ENCODE measurements at places on chromosomes 11 and 22.

- no peak for DNase-seq
Measured at GRCh38 chr11:86180423-86180822, 64.1 kb upstream of the EED start.

DNA sequence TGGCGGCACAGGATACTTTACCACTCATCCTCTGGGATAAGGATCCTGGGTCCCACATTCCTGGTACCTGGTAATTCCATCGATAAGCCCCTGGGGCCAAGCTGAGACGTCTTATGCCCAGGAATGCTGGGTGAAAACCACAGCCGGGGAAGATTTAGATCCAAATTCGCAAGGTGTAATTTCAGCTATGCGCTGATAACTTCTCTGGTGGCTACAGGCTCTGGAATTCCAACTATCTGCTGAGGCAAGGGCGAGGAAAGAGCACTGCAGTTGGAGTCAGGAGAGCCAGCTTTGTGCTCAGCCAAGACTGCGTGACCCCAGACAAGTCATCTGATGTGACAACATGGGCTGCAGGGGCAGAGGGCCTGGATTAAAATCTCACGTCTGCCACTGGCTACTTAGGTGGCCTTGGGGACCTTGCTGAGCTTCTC lies 9.9 kb upstream of the MYEOV start:
- no peak for DNase-seq

DNA sequence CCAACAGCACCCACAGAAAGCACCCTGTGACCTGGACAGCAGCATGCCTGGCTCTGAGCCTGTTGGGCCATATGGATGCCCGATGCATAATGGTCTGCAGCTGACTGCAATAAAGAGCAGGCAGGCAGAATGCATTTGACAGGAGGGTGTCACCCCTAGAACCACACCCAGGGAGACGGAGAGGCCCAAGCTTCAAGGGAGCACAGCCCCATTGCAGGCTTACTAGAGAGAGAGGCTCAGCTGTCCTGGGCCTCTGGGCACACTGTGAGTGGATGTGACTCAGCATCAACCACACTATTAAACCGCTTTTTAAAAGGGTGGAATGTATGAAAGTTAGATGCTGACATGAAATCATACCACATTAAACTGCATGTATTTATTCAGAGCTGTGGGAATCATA lies 365.3 kb downstream of the CTTN start:
- DNase-seq, result peak; percentile 56

- DNase-seq, result no peak
Measured at GRCh38 chr22:28931844-28932567, 48.6 kb downstream of the ZNRF3 start.

- peak; percentile 96 for DNase-seq
Measured at GRCh38 chr11:9760193-9760575, 96.3 kb downstream of the SWAP70 start.

DNA sequence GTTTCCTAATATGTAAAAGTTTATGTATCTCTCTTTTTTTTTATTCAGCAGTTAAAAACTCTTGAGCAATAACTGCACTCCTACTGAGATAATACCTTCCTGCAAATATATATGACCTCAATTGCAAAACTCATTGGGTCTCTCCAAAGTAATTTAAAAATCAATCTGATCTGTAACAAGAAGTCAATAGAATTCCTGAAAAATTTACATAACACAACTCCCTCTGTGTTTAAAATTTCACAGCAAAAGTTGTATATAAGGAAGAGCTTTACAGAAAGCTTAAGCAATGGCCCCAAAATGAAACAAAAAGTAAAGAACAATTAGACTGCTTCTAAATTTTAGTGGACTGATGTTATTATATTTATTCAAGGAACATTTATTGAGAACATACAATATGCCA lies 313.4 kb downstream of the DLG2 start:
- no peak for DNase-seq

DNA sequence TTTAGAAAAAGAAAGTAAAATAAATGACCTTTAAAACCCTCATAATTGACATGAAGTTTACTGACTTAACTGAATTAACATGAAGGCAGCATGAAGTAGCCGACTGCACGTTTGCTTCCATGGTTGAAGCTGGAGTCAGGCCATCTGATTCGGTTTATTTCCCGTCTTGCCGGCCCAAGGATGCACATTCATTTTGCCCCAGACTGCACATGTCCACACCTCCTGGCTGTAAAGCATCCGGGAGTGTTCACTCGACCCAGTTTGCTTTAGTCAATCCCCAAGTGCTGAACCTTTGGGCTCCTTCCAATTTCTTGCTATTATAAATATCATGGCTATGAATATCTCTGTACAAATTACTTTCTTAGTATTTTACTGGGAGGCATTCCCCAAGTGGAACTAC lies 17.7 kb upstream of the TUB start:
- peak; percentile 87 for DNase-seq

DNA sequence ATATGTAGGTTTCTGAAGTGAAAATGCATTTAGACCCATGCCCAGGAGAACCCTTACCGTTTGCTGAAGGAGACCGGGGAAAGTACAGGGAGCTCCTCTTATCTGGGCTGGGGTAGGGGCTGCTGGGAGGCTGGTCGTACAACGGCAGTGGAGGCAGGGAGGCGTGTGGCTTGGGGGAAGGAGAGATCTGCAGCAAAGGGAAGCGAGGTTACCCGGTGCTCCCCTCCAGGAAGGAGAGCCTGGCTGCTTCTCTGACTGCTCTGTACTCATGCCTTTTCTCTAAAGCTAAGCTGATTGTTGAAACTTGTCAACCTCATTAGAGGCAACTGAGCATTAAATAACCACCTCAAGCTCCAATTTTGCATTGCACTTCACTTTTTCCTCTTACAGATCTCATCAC lies 27.2 kb downstream of the ATG16L2 start:
- no peak for DNase-seq

DNA sequence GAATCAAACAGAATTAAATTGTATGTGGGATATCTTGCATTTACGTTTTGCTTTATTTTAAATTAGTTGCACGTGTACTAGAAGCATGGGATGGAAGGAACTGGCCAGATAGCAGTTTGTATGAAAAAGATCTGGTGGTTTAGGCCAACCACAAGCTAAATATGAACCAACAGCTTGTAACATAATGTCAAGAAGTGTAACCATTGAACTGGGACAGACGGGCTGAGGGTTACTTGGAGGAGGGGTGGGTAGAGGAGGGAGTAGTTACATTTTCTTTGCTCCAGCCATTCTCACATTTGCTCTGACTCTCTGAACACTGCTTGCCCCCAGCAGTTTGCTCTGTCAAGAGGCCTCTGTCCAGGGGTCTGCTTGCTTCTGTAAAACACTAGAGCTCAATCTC lies 31.7 kb upstream of the CXCR5 start:
- DNase-seq, result no peak

- no peak for DNase-seq
Measured at GRCh38 chr11:70072861-70073755, 5.0 kb upstream of the ANO1 start.

GRCh38 chr11:19020831-19021230 lies 39.7 kb downstream of the MRGPRX2 start:
- no peak for DNase-seq

GRCh38 chr11:133579165-133580031 lies 47.1 kb upstream of the OPCML start:
- DNase-seq, result no peak

DNA sequence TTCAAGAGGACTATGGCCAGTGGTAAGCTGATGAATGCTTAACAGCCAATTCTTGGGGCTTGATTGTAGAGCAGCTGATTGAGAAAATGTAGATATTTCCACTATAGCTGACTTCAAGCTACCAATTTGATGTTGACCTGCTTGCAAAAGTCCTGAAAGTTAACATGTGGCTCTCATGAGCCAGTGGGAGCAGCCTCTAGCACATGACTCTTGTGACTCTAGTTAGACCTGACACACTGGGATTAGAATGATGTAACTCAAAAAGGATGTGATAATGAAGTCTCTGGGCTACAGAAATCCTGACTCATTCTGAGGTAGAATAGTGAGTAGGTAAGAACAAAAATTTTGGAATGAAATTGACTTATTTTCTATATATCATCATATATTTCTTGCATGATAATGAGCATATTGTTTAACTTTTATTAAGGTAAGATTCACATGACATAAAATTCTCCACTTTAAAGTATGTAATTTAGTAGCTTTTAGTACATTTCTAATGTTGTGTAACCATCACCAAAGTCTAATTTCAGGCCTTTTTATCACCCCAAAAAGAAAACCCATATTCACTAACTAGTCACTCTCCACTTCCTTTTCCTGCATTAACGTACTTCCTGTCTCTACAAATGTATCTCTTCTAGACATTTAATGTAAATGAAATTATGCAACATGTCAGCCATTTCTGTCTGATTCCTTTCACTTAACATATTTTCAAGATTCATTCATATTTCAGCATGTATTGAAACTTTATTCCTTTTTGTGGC lies 16.1 kb upstream of the OR52H1 start:
- no peak for DNase-seq

DNA sequence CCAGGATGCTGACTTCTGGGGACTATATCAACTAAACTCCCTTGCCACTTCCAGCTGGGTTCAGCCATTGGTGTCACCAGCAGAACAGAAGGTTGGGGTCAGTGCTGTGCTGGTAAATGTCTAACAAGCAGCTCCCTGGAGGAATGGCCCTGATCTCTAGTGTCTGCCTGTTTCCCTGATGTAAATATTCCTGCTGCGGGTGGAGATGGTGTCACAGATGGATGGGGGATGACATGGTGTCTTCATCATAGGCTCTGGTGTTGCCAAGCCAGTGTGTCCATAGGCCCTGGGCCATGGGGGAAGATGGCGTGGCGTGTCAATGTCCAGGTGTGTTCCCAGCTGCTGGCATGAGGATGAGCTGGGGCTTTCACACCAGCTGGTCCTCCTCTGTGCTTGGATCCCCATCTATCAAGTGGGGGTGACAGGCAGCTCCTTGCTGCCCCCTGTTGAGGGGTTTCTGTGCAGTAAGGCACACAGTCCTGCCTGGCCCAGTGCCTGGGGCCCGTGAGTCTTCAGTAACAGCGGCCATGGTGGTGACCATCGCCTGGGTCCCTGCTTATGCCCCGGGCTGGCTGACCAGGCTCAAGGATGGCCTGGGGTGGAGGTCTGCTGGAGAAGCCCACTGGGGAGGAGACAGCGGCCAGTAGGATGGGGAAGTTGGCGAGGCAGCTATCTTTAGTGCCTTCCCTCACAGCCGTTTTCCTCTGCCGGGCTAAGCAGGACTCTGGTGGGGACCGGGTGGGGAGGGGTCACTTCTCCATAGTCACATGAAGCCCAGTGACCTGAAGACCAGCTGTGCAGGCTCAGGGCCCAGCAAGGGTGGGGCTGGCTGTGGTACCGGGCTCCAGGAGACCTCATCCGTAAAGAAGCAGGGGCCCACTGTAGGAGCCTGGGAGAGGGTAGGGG lies 12.7 kb downstream of the RPL3 start:
- no peak for DNase-seq

GRCh38 chr22:42684462-42685195 lies 35.4 kb upstream of the CYB5R3 start:
- peak; percentile 64 for DNase-seq

GRCh38 chr22:43529934-43530333 lies 118.1 kb downstream of the MPPED1 start:
- no peak for DNase-seq

GRCh38 chr11:15189641-15190365 lies 75.1 kb downstream of the INSC start:
- no peak for DNase-seq

DNA sequence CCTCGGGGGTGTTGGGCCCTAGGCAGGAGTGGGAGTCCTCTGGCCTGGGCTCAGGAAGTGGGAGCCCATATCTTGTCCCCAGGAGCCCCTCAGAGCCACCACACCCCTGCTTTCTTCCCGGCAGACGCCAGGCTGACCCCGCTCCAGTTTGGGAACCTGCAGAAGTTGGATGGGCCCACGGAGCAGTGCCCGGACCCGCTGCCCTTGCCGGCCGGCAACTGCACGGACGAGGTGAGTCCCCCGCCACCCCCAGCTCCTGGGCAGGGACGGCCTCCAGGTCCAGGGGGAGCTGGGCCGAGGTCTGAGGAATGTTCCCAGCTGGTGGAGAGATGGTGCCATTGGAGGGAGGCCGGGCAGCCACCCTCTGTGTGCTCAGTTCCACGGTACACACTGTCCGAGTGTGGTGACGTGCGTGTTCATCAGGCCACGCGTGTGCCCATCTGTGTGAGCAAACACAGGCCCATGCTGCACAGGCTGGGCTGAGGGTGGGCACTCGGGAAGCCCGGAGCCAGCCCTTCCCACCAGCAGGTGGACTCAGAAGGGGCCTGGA lies 4.8 kb downstream of the MUC5B start:
- no peak for DNase-seq

- no peak for DNase-seq
Measured at GRCh38 chr11:11534981-11535380, 86.8 kb downstream of the GALNT18 start.

- no peak for DNase-seq
Measured at GRCh38 chr11:34651551-34651950, 30.7 kb downstream of the EHF start.

- DNase-seq, result no peak
Measured at GRCh38 chr11:111399187-111400031, 20.3 kb upstream of the POU2AF1 start.

DNA sequence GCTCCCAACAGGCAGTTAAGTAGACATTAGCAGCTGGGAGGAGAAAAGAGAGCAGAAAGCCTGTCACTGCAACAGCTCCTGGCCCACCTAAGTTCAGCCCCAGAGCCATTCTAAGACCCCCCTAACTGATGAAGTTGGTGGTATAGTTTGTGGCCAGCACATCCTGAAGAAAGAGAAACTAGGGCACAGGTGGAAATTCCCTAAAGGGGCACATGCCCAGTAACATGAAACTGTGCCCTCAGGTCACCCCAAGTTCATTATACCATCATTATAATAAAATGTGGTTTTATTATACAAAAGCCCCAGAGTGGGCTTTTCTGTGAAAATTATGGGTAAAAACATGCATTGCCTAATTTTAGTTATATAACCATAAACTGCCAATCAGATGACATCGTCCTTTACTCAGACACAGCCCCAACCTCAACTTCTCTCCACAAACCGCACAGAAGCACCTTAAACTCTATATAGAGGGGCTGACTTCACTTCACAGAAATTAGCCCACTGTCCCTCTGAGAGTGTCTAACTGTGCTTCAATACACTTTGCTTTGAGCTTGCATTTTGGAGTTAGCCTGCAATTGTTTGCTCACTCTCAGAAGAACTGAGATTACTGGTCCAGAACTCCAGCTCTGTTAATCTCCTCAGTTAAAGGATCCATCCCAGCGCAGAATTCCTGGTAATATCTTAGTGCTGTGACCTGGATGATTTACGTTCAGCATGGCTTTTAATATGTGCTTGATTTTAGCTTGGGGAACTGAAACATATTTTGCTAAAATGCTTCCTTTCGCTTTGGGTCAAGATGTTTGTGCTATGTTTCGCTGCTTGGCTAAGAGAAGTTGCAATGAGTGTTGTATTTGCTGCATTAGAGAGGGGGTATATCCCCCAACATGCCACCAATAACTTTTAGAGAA lies 1.8 kb upstream of the APOL3 start:
- DNase-seq, result no peak

- DNase-seq, result no peak
Measured at GRCh38 chr11:61080986-61081590, 21.2 kb upstream of the CD5 start.

GRCh38 chr11:70153133-70153727 lies 49.9 kb upstream of the FADD start:
- DNase-seq, result no peak

- DNase-seq, result no peak
Measured at GRCh38 chr11:58067685-58068084, 36.9 kb downstream of the OR6Q1 start.

- DNase-seq, result no peak
Measured at GRCh38 chr11:123718063-123718462, 23.4 kb downstream of the ZNF202 start.
